ENCODE measurements at places on chromosomes 16 and 17. TPM values are rescaled to one million over a fixed set of nuclear protein-coding genes. Genes with fewer than 3 reads are reported as not detected.

LLGL2 gene
- total RNA-seq, result not detected

DHRS7C gene
- total RNA-seq, result not detected

TCF25 gene
- total RNA-seq, result 163 TPM

SOCS1 gene
- 5.6 TPM for total RNA-seq

NRN1L gene
- not detected for total RNA-seq

RNF157 gene
- 0.18 TPM for total RNA-seq

DNA sequence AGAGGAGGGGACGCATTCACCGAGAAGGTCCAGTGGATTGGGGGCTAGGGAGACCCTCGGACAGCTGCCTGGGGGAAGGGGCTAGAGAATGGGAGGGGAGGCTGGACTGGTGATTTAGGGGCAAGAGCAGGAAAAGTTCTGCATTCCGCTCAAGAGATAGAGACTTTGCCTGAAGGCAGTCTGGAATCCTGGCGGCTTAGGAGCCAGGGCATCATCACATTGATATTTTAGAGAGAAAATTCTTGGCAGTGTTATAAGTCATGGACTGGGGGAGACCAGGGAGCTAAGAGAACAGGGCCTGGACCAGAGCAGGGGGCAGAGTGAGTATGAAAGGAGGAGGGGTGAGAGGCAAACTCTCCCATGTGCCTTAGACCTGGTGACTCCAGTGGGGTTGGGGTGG is 35.8 kb downstream of the MSI2 start:
- no peak for DNase-seq

DNA sequence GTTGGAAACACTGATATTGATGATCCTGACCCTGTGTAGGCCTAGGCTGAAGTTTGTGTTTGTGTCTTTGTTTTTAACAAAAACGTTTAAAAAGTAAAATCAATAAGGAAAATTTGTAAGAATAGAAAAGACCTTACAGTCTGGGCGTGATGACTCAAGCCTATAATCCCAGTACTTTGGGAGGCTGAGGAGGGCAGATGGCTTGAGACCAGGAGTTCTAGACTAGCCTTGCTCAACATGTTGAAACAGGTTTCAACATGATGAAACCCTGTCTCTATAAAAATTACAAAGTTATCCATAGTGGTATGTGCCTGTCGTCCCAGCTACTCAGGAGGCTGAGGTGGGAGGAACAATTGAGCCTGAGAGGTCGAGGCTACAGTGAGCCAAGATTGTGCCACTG is 18.3 kb upstream of the TOM1L1 start:
- peak; percentile 5 for DNase-seq

DNA sequence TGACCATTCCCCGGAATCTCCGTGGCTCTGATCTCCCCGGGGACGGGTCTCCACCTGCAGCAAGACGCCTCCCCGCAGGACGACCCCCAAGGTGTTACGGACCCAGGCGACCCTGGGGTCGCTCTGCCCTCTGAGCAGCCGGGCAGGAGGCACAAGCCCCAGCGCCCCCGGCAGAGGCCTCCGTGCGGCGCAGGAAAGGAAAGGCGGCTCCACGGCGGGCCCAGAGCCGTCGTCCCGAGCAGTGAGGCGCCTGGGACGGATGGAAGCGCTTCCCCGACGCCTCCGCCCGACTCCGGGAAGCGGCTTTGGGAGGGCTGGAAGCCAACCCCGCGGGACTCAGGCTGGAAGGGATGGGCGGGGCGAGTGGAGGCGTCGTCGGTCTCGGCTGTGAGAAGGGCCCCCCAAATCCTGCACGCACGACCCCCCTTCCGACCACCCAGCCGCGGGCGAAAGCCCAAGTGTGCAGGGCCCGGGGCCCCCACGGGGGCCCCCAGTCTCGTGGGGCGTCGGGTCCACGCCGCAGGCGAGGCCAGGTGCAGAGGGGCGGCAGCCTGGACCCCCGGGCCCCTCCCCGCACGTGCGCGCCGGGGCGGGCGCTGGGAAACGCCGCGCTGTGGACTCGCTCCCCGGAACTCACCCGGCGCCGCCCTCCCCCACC is 32.7 kb upstream of the RPH3AL start:
- DNase-seq, result no peak

DNA sequence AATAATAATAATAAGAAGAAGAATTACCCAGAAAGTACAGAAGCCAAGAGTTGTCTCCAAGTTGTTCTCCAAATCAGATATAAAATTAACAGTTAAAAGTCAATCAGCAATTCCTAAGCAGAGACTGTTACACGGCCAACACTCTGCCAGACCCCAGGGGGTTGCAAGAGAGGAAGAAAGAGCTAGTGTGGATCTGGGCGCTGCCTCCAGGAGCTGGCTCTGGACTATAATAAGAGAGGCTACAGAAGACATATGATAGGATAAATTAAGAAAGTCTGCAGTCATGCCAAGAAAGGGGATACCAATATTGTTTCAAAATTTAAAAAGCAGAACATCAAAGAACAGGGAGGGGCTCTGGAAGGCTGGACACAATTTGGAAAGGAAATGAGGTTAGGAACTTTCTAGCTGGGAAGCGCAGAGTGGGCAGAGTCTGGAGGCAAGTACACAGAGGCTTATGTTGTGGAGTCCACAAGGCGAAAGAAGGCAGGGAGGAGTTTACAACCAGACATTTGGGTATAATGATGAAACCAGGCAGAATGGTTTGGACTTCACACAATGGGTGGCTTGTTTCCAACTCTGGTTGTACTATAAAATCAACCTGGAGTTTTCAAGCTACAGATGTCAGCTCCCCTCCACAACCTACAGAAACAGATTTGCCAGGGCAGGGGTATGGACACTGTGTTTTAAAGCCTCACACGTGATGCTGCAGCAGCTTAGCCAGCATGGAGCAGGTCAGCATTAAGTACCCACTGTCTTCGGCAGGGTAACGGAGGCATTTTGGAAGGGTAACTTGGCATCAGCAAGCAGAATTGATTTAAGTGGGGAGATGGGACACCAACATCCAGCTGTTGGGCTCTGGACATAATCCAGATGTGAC is 49.4 kb downstream of the SLC39A11 start:
- DNase-seq, result peak; percentile 80

DNA sequence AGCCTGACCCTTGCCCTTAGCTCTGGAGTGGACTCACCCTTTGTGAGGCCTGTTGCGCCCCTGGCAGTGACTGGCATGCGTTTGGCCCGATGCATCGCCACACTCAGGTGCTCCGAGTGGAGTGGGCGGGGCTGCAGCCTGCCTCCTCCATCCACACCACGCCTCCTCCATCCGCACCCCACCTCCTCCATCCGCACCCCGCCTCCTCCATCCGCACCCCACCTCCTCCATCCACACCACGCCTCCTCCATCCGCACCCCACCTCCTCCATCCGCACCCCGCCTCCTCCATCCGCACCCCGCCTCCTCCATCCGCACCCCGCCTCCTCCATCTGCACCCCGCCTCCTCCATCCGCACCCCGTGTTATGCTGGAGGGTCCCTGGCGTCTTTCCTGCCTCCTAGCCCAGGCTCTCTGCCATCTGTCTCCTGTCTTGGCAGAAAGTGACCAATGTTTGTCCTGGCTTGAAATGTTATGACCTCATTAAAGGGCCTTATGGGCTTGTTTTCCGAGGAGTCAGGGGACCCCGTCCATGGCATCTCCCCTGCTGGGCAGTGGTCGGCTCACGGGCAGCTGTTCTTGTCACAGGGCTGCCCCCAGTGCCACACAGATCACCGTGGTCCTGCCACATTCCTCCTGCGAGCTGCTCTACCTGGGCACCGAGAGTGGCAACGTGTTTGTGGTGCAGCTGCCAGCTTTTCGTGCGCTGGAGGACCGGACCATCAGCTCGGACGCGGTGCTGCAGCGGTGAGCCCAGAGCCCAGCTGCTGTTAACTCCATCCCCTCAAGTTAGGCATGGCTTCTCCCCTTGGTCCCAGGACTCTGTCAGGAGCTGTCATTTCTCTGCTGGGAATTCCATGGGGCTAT is 28.7 kb upstream of the MYO15B start:
- DNase-seq, result no peak

DNA sequence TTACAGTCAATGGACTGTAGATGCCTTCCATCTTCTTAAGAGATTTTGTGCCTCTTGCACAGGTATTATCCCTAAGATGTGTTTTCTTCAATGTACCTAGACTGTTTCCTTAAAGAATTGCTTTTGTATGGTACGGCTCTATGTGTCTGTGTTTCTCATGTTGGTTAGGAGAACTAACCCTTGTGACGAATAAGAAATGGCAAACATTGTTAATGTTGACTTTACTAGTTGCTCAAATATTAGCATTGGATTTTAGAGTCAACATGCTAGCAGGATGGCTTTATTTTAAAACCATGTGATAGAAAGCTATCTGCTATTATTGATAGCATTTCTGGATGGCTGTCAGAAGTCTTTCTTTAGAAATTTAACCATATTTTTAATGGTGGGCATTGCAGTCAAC is 34.5 kb downstream of the WWOX start:
- no peak for DNase-seq

DNA sequence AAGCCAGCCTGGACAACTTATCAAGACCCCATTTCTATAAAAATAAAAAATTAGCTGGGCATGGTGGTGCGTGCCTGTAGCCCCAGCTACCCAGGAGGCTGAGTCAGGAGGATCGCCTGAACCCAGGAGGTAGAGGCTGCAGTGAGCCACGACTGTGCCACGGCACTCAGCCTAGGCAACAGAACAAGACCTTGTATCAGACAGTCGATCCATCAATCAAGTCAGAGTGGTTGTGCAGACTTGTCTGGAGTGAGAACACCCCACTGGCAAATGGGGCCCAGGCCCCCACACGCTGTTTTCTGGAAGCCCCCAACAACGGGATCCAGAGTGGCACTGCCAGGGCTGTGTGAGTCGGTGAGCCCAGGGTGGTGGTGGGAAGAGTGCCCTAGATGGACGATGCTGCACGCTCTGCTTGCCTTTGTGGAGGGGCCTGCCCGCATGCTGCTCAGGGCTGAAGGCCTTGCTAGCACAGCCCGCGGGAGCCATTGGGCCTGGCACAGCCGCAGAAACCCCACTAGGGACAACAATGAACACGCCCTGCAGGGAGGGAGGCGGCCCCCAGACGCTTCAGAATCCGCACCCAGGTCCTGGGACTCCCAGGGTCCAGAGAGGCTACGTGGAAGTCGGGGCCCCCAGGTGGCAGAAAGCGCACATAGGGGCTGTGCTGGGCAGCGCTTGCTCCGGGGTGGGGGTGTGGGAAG is 80.1 kb upstream of the GNG13 start:
- no peak for DNase-seq

DNA sequence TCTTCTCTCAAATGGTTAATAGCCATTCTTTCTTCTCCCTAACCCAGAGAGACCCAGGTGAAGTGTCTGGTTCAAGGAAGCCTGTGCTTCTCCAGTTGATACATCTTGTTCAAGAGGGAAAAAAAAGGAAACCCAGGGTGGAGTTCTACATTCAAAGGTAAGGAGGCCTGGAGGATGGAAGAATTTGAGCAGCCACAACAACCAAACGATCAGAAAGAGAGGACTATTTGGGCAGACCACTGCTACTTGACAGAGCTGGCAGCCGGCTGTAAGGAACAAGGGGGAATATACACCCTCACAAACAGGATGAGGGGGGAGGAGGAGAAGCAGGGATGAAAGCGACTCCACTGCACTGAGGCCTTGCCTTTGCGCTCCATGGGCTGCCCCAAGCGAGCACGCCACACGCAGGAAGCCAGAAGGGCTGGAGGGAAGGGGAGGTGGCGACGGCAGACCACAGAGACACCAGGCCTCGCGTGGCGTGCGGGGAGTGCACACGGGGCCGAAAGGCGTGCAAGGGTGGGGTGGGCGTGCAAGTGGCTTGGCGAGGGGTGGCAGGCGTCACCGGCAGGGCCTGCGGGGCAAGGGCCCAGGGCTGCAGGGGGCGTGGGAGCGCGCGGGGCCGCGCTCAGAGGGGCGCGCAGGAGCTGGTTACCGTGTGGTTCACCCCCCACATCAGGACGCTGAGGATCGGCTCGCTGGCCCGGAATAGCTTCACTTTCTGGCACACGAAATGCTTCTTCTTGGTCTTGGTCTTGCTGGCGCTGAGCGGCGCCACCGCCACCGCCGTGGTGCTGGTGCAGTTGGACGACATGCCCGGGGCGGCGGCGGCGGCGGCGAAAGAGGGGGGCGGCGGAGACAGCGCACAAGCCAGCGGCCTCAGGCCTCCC is 499 bp downstream of the PIP4K2B start:
- DNase-seq, result peak; percentile 42

GRCh38 chr17:57379237-57379894 is 123.0 kb downstream of the MSI2 start:
- DNase-seq, result peak; percentile 35

- DNase-seq, result no peak
These were observed 52.3 kb upstream of the SCNN1B start for GRCh38 chr16:23249830-23250229.

GRCh38 chr17:75289832-75290337 is 652 bp upstream of the SLC25A19 start:
- DNase-seq, result peak; percentile 63
